Activated CD8-positive, alpha-beta T cell treated with anti-CD3 and anti-CD28 coated beads for 36 hours (primary cell): ENCODE measurements at places on chromosomes 1 and 21.

- no peak for DNase-seq
Observed at GRCh38 chr1:186152227-186152619, 222.8 kb downstream of the TPR start.

DNA sequence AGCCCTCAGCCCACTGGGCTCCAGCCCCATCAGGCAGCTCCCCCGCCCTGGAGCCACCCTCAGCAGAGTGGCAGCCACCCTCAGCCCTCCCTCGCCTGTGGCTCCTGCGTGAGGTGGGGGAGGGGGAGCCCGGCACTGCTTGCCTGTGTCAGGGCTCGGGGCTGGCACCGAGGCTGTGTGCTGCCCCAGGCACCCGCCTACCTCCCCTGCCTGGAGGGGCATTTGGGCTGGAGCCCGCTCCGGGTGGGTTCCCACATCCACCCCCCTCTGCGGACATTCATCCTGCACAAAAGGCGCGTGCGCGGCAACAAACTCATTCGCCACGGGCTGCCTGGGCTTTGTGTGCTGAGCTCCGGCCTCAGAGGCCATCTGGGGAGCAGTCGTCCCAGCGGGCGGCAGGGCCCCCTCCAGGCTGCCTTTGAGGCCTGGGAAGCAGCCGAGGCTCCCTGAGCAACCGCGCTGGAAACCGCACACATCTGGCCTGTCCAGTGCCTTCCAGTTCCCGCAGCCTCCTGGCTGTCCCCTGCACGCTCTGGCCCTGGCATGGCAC, 12.6 kb upstream of the TNFRSF14 start:
- peak; percentile 63 for DNase-seq

DNA sequence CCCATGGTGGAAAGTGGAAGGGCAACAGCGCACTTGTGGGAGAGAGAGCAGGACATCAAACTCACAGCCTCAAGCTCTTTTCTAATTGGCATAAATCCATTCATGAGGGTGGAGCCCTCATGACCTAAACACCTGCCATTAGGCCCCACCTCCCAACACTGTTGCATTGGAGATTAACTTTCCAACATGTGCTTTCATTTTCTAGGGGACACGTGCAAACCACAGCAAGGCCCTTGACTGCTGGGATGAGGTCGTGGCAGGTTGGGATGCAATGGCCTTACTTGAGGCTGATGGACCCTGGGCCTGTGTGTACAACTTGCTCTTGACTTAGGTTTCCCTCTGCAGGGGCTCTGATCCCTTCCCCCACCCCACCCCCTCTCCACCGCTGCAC, 35.9 kb upstream of the NEK2 start:
- no peak for DNase-seq

- DNase-seq = no peak
Observed at GRCh38 chr1:110233861-110234260, 23.7 kb downstream of the KCNC4 start.

- DNase-seq = no peak
Observed at GRCh38 chr1:29504196-29504595, 267.9 kb downstream of the PTPRU start.
